Renal cortical epithelial cell (primary cell): ENCODE measurements at places on chromosomes 5 and 9. TPM values are rescaled to one million over a fixed set of nuclear protein-coding genes. Genes with fewer than 3 reads are reported as not detected.

OR1J2 gene
- not detected in 2 replicates for total RNA-seq

SV2C gene
- not detected in 2 replicates for total RNA-seq

GABRA1 gene
- total RNA-seq = not detected in 2 replicates

ELOVL7 gene
- total RNA-seq = 17.5 and 27.3 TPM in 2 replicates
